ENCODE measurements at places on chromosomes 2 and 18.

GRCh38 chr2:159054032-159054334 is 85.5 kb downstream of the TANC1 start:
- DNase-seq = no peak

DNA sequence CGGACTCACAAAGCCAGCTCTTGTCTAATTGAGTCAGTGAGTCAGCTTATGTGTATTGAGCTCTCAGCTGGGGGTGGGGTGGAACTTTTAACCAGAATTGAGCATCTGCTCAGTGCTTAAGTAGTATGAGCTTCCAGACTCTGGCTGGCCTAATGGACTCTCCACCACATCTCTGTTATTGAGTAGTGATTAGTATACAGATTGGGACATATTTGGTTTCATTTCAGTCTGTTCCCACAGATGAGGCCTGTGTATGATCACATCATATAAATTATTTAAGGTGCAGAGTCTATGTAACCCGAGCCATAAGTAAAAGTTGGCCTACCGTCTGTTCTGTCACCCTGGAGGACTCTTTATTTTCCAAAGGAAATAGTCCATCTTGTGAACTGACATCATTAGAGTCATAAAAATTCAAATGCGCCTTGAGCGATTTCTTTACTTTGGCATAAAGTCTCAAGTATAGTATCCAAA is 152.1 kb downstream of the THSD7B start:
- DNase-seq = no peak

DNA sequence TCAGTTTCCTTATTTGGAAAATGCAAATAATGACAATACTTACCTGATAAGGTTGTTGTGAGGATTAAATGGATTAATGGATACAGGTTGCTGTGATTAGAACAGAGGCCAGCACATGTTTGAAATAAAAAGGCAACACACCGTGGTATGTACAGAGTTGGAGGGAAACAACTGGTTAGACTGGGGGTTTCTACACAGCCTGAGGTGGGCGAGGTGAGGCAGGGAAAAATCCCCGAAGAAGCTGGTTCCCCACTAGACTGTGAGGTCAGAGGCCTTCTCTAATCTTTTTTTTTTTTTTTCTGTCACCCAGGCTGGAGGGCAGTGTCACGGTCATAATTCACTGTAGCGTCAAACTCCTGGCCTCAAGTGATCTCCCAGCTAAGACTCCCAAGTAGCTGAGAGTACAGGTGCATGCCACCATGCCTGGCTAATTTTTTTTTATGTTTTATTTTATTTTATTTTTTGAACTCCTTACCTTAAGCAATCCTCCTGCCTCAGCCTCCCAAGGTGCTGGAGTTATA is 1.2 kb upstream of the E2F6 start:
- DNase-seq = no peak

DNA sequence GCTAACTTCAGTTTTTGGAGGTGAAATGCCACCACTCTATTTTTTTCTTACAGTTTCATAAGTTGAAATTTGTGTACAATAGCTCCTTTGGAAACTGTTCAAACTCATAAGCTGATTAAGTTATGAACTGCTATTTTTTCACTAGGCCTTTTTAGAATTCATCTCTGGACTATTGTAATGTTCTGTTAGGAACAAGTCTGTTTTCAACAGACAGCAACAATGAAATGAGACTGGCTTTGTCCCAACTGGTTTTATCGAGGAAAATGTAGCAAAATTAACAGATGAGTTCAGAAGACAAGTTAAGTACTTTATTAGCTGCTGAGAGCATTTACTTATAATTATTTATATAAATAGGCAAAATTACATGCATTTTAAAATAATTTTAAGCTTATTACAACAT is 310.6 kb downstream of the ZNF804A start:
- no peak for DNase-seq

DNA sequence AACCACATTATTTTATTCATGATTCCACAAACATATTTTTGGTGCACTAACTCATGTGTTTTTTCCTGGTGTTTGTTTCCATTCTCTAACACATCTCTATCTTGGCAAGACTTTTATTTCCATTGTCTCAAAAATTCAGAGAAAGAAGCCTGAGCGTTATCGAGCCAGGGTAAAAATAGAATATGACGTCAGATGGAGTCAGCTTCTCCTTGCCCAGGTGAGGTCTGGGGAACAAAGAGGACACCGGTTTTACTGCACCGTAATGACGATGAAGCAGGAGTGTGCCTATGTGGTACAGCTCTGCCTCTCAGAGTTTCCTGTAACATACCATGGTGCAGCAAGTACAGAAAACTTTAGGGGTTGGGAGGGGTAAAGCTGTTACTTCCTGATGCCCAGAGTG is 661.6 kb downstream of the PLCL1 start:
- no peak for DNase-seq

DNA sequence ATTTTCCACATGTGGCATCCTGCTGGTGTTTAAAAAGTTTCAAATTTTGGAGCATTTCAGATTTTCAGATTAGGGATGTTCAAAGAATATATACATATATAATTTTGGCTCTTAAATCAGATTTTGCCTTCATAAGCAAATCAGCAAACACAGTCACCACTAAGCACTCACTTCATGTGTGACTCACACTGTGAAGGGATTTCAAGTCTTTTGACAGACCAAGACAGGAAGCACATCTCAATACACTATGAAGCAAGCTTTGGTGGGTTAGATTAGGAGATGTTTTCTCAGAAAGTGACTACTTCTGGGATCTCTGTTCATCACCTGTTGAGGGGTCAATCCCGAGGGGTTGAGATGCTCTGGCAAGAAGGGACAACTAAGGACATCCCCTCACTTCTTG is 227.8 kb upstream of the RBBP8 start:
- peak; percentile 72 for DNase-seq

DNA sequence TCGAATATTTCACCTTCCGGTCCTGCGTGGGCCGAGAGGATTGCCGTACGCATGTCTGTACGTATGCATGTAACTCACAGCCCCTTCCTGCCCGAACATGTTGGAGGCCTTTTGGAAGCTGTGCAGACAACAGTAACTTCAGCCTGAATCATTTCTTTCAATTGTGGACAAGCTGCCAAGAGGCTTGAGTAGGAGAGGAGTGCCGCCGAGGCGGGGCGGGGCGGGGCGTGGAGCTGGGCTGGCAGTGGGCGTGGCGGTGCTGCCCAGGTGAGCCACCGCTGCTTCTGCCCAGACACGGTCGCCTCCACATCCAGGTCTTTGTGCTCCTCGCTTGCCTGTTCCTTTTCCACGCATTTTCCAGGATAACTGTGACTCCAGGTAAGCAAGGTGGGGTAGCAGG is at the start of gene SERPINB5:
Gene SERPINB5 (plus strand): TSS at position 291 of the 400 bp plus-strand sequence. CDS start 7,471 bp downstream, outside the sequence.
- DNase-seq = no peak

DNA sequence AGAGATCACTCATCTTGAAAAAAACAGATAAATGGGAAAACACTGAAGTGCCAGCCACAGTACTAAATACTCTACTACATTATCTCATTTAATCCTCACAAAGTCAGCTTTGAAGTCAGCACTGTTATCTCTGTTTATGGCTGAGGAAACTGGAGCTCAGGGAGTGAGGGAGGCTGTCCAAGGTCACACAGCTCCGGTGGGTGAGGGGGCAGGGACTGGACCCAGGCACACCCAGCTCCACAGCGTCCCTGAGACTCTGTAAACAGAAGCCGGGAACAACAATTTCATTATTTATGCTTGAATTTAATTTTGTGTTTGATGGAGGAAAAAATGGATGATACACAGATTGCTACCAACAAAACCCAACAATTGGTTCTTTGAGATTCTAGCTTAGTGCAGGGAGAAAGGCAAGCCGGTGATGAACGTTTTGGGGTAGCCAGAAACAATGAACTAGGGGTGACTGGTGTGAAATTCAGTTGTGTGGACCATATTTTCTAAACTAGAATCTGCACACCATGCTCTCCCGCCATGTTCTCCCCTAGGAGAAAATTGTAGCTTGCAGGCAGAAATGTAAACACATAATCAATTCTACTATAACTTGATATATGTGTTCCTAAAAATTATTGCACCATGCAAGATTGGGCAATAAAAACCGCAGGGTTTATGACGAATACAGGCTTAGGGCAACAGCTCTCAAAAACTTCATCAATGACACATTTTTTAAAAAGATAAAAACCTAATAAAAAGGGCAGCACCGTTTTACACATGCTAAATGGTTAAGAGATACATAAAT is at the start of gene GREB1:
Gene GREB1 (plus strand): TSS at position 768 of the 793 bp plus-strand sequence. CDS start 22,570 bp downstream, outside the sequence.
- DNase-seq = no peak

- no peak for DNase-seq
Measured at GRCh38 chr18:40864846-40865245, 1090.2 kb upstream of the PIK3C3 start.

GRCh38 chr2:99879481-99879880 is 262.9 kb downstream of the AFF3 start:
- DNase-seq = no peak

- peak; percentile 13 for DNase-seq
Measured at GRCh38 chr2:182128821-182129707, 143.4 kb downstream of the PPP1R1C start.

DNA sequence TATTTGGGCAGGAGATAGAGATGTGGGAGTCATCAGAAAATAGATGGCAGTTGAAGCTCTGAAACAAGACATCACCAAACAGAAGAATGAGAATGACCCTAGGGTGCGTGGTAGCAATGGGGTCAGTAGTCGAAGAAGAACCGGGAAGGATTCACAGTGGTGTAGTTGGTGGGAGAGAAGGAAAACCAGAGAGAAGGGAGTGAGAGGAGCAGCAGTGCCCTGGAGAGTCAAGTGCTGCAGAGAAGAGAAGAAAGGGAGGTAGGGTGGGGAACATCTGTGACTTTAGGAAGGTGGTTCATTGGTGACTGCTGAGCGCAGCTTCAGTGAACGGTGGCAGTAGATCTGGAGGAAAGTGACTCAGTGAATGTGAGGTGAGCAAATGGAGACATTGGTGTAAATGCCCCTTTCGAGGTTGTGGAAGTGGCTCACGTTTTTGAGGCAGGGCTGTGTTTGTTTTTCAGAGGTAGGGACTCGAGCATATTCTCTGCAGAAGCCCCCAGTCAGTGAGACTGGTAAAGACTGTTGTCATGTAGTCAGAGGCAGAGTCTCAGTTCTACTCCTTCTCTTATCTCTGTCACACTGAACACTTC is 36.4 kb downstream of the CDC42EP3 start:
- DNase-seq = no peak

- peak; percentile 0 for DNase-seq
Measured at GRCh38 chr2:89763254-89763580, 1071.7 kb downstream of the RPIA start.

DNA sequence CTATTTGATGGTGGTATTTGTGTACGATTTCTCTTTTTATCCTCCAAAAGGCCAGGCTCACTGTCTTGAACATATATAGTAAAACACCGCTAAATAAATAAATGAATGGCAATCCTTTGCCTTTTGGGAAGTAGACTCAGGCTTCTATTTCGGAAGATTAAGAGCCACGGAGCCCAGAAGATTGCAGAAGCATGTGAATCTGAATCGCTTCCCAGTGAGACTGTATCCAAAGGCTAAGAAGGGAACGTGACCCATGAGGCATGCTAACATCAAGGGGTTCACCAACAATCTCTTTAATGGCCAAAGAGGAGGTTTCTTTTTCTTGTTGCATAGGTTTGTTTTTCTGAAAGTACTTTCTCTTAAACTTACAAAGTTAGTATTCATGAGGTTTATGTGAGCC is 70.0 kb upstream of the DNMT3A start:
- DNase-seq = no peak

- no peak for DNase-seq
Measured at GRCh38 chr2:175404839-175405238, 223.3 kb upstream of the ATP5MC3 start.

DNA sequence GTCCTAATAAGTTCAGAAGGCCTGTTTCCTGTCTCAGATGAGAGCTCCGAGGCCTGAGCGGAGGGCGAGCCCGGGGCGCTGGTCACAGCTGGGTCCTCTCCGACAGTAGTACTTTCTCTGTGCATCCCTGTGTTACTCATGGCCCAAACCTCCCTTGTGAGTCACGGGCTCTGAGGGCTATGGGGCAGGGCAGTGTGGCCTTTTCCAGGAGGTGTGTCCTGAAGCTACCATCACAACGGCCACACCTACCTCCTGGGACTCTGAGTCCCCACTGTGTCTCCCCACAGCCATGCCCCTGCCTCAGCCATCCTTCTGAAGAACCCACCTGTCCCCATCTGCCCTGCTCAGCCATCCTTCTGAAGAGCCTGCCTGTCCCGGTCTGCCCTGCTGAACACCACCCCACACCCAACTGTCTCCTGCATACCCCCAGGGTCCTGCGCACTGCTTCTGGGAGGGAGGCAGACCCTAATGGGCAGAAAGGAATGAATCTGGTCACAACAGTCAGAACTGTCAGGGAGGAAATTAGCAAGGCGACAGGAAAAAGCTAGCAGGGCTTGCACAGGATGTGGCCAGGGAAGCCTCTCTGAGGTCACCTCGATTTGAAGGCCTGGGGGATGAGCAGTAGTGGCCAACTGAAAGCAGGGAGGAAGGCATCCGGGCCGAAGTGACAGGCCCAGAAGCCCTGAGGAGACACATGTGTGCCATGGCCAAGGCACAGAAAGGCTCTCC is 145.4 kb upstream of the RIOK3 start:
- peak; percentile 87 for DNase-seq

GRCh38 chr18:32049393-32050171 is 31.0 kb downstream of the RNF125 start:
- no peak for DNase-seq

DNA sequence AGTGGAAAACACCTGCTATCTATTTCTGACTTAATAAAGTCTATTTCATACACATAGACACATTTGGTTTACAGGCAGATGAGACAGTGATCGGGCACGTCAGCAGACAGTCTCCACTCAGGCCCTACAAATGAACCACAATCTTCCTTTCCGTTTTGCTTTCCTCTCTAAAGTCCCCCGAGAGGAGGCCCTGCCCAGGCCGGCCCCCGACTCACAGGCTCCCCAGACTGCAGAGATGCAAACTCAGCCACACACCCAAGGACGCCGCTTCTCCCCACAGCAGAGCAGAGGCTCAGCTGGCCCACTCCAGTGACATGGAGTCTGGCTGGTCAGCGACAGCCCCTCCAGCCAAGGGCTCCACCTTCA is 9.3 kb upstream of the MTERF4 start:
- no peak for DNase-seq

DNA sequence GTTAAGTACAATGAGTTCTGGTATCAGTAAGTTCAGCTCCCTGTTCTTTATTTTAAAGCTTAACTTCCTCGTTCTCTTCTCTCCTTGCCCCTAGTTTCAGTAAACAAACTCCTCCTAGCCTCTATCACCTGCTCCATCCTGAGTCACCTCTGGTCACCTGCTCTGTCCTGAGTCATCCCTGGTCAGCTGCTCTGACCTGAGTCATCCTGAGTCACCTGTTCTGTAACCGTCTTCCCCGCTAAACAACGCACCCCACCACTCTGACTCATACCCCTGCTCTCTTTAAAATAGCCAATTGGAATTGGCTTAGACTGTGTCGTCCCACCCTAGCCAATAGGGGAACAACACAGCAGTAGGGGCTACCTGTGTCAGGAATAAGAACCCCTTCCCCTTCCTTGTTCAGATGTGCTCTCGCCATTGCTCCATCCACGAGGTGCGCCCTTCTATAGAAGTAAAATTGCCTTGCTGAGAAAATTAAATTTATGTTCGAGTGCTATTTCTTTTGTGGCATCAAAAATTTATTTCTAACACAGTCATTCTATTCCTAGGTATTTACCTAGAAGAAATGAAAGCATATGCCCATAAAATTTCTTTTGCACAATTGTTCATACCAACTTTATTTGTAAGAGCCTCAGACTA is 24.9 kb upstream of the RMND5A start:
- no peak for DNase-seq

- DNase-seq = no peak
Measured at GRCh38 chr2:160141912-160142311, 58.2 kb downstream of the ITGB6 start.

GRCh38 chr18:41034413-41034812 is 920.6 kb upstream of the PIK3C3 start:
- no peak for DNase-seq
